ENCODE measurements at places on chromosomes 3 and 15. TPM values are rescaled to one million over a fixed set of nuclear protein-coding genes. Genes with fewer than 3 reads are reported as not detected.
A peak's percentile ranks its signal among the peaks of the same experiment; 100 is the strongest.

GRCh38 chr3:61184956-61185355 is 66.3 kb downstream of the FHIT start:
- no peak for DNase-seq

- no peak for DNase-seq
Observed at GRCh38 chr3:59056706-59057105, 6.9 kb upstream of the CFAP20DC start.

DNA sequence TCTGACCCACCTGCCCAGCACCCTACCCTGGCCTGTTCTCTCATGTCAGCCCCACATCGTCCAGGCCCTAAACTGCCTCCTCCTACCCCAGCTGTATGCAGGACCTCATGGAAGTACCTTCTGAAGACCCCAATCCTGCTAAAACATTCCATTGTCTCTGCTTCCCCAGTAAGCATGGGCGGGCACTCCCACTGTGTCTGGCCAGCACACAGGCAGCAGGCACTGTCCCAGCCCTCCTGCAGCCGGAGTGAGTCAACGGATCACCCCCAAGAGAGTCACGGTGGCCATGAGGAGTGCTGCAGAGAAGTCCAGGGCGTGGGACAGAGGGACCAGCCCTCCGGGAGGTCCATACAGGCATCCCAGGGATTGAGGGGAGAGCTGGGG is 36.4 kb upstream of the SLCO2A1 start:
- no peak for DNase-seq

- peak; percentile 47 for DNase-seq
Observed at GRCh38 chr3:9422712-9423424, 25.5 kb downstream of the SETD5 start.

- no peak for DNase-seq
Observed at GRCh38 chr3:108527109-108527508, 16.7 kb upstream of the MYH15 start.

GRCh38 chr3:152305075-152305474 is 36.3 kb downstream of the MBNL1 start:
- no peak for DNase-seq

GRCh38 chr3:28972921-28973320 is 307.9 kb upstream of the RBMS3 start:
- no peak for DNase-seq

GRCh38 chr3:93969443-93969842 is 4.3 kb downstream of the PROS1 start:
- DNase-seq: no peak

DNA sequence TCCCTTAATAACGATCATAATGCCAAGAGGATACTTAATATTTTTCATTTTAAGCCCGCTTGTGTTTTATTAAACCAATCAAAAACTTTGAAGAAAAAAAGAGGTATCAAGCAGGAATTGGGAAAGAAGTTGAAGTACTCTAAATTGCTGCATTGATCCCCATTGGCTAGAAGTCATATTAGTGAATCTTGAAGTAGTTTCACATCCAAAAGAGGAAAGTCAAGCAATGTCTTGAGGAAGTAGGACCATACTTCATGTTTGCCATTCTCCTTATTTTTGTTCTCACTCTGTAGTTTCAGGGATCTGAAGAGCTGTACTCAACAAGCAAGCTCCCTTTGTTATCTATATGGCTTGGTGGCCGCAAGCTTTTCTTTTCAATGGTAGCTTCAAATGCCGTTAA is 2.2 kb downstream of the SCAANT1 start:
- DNase-seq: no peak

DNA sequence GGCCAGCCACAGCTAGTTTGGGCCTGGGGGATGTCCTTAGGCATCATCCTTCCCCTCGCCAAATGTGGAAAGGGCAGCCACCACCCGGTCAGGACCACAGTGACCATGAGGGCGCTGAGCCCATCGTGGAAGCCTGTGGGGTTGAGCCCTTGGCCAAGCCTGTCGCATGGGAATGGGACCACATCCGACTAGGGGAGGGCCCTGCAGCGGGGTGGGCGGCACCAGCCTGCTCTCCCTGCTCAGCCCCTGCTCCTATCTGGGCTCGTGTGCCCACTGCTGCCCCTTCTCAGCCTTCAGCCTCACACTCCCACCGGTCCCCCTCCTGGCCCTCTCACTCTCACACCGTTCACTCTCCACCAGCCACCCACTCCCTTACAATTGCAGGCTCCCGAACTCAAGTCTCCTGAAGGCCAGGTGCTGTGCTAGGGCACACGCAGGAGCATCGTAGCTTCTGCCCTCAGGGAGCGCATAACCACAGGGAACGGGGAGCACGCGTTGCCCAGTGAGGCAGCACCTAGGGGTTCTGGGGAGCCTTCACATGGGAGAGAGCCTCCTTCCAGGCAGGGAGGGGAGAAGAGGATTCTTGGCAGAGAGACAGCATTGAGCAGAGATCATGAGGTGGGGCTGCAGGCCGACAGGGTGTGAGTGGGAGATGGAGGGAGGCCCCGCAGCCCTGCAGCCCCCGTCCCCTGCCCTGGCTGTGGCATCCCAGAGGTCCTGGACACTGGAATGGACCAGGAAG is 26.1 kb downstream of the LOXL1 start:
- DNase-seq: no peak

DNA sequence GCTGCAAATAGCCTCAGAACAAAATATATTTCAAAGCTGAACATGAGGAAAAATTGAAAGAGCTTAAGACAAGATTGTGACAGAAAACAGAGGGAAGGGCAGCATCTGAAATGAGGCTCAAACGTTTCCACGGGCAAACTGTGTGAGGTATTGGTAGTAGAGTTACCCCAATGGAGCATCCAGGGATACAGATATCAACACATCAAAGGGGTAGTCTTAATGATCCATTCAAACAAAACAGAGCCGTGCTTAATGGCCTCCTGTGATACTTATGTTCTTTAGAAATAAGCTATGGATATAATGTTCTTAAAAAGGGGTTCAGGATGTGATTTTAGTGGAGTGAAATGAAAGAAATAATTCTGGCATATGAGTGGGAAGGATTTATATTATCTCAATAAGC is 430.3 kb upstream of the PDZRN3 start:
- DNase-seq: no peak

DNA sequence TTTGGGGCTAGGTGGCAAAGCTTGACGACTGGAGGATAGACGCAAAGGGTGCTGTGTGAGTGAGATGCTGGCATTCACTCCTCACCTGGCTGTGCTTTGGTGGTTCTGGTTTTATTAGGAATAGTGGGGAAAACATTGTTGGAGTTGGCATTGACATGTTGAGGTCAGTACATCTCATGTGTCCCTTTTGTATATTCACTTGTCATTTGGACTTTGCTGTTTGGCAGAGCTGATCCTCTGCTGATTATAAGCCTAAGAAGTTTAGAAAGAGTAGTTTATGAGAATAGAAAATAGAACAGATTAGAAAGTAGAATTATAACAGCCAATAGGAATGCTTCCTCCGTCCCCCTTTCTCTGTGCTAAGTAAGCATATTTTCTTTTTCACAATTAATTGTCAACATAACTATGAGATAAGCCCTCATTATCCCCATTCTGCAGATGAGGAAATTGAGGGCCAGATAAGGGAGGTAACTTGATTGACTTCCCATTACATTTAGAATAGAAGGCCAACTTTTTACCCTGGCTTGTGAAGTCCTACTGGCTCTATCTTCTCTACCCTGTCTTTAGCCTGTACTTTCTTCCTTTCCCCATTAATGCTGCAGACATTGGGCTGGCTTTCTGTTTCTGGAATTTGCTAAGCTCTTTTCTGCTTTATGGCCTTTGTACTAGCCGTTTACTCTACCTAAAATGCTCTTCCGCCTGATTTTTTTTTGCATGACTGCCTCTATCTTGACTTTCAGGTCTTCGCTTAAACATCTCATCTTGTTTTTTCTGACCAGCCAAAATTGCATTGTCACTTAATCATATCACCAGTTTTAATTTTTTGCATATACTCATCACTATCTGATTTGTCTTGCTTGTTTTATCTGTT is 12.8 kb downstream of the ITPR1 start:
- DNase-seq: no peak

GRCh38 chr3:32285891-32286290 is 47.4 kb downstream of the CMTM8 start:
- DNase-seq: peak; percentile 20

GRCh38 chr3:14564741-14565140 is 24.6 kb upstream of the GRIP2 start:
- DNase-seq: no peak

The GOLGA6L4 gene
- total RNA-seq: 0.76 TPM

The CCR8 gene
- total RNA-seq: not detected

Data from activated naive CD4-positive, alpha-beta T cell treated with anti-CD3 and anti-CD28 coated beads for 36 hours (primary cell).